ENCODE measurements at places on chromosomes 7 and 10. TPM values are rescaled to one million over a fixed set of nuclear protein-coding genes. Genes with fewer than 3 reads are reported as not detected.

ANKRD61 gene
- polyA plus RNA-seq = 3.4 TPM

HOXA4 gene
- 28.6 TPM for polyA plus RNA-seq

CYCS gene
- polyA plus RNA-seq = 149 TPM

ADCYAP1R1 gene
- polyA plus RNA-seq = 0.75 TPM

DNA sequence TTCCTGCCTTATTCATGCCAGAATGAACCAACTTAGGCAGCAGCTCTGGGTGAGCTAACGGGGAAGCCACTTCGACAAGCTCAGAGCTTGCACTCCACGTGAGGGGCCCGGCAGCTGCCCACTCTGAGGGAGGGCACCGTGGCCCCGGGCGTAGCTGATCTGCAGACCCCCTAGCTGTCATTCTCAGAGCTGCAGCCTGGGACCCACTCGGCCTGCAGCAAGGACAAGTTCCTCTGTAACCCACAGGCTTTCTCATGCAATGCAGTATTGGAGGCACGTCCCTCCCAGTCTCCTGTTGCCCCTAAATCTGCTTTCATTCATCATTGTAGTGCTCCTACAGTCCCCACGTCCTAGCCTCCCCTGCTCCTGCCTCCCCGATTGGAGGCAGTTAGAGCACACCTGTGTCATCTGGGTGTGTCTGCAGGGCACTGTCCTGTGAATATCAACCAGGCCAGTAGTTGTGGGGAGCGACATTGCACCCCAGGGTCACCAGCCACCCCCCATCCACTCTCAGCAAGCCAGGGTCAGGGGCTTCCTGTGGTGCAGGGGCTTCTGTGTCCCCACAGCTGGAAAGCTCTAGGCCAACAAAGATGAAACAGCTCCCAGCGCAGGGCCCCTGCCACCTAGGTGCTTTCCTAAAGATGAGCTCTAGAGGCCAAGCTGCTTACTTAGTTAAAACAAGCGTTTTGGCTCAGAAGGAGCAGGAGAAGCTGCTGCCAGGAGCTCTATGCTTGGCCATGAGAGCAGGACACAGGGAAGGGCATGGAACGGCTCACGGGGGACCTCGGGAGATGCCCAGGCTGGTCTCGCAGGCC lies 333.6 kb downstream of the ADARB2 start:
- no peak for DNase-seq

DNA sequence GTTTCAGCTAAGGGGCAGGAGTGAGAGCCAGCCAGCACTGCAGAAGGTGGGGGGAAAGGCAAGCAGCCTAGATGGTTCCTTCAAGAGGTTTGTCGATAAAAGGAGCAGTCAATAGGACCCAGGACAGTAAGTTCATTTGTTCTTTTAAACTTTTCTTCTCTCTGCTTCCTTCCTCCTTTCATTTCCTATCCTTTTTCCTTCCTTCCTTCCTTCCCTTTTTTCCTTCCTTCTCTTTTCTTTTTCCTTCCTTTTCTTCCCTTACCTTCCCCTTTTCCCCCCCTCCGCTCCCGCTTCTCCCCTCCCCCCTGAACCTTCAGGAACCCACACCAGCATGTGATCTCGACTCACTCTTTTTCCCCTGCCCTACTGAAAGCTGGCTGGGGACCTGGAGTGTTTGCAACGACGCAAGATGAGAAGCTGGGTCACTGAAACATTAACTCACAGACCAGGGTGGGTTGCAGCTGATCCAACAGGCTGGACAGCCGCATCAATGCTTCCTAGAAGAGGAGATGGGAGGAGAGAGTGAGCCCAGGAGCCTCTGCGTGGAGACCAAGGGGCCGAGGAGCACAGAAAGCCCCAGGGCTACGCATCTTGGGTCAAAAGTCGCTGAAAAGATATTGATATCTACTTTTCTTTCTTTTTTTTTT lies 103.4 kb upstream of the SDK1 start:
- DNase-seq = no peak

GRCh38 chr10:34766266-34766600 lies 48.9 kb downstream of the PARD3 start:
- no peak for DNase-seq

Data from left kidney (tissue), 8 donors.